ENCODE measurements at places on chromosomes 12 and 14. TPM values are rescaled to one million over a fixed set of nuclear protein-coding genes. Genes with fewer than 3 reads are reported as not detected.

LMO3 gene
- 147 TPM for total RNA-seq

OTUB2 gene
- total RNA-seq, result 3.9 TPM

ARMH4 gene
- 3.6 TPM for total RNA-seq

KRT85 gene
- total RNA-seq, result not detected

LRTM2 gene
- total RNA-seq, result not detected

GTF2A1 gene
- 34.1 TPM for total RNA-seq

ACAD10 gene
- 19.4 TPM for total RNA-seq

RAD51AP1 gene
- 1.8 TPM for total RNA-seq

BCAT1 gene
- 37.4 TPM for total RNA-seq

RNASE9 gene
- not detected for total RNA-seq

PYGL gene
- total RNA-seq, result 150 TPM

FAM216A gene
- 4.7 TPM for total RNA-seq

TNFAIP2 gene
- total RNA-seq, result 56.7 TPM

CAPRIN2 gene
- 40.3 TPM for total RNA-seq

IL22 gene
- not detected for total RNA-seq

CLMN gene
- 56.5 TPM for total RNA-seq

BATF gene
- total RNA-seq, result 18.3 TPM

ACOT6 gene
- not detected for total RNA-seq

B4GALNT1 gene
- 0.66 TPM for total RNA-seq

DDN gene
- total RNA-seq, result not detected

CMA1 gene
- total RNA-seq, result 0.98 TPM

KCNMB4 gene
- 1.1 TPM for total RNA-seq

L3HYPDH gene
- 97.2 TPM for total RNA-seq

ASCL1 gene
- not detected for total RNA-seq

TSPAN8 gene
- total RNA-seq, result 4.7 TPM

TIMM9 gene
- 35.4 TPM for total RNA-seq

TAS2R13 gene
- total RNA-seq, result 3.7 TPM

TMEM229B gene
- 10.2 TPM for total RNA-seq

DPY19L2 gene
- total RNA-seq, result 13.8 TPM

CARMIL3 gene
- 0.22 TPM for total RNA-seq

DNAI7 gene
- 0.44 TPM for total RNA-seq
